ENCODE measurements at places on chromosomes 7 and 10.

GRCh38 chr7:57348646-57349269, 101.2 kb upstream of the ZNF716 start:
- DNase-seq, result no peak

- no peak for DNase-seq
These were observed 612.4 kb downstream of the ANKRD7 start for GRCh38 chr7:118836933-118837332.

DNA sequence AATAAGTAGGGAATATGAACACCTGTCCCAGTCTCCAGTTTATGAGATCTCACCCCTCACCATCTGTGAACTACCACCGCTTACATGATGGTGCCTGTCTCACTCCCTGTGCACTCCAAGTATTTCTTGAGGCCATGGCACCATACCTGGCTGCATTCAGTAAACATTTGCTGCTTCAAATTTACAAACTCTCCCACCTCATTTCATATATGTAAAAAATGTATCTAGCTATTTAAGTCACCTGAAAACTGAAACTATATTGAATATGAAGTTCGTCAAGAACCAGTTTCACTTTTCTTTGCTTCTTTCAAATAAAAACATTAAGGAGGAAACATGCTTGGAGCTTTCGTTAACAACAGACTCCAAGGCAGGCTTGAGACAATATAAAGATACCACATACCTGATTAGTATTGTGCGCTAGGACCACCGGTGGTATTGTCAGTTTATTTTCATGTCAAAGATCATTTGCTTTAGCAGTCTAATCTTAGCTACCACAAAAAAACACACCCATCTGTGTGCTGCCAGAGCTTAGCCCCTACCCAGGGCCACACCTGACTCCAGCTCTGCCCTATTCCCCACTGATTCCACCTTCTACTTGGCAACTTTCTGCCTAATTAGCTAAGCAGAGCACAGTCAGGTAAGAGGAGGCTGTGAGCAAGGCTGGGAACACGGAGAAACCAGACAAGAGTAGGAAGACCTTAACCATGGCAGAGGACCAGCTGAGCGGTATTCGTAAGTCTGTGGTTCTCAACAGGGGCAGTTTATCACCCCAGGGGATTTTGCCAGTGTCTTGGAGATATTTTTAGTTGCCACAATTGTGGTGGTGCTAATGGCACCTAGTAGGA, 92.0 kb downstream of the ZFAND4 start:
- DNase-seq, result no peak

GRCh38 chr10:112215342-112215774, 31.8 kb upstream of the GPAM start:
- no peak for DNase-seq

DNA sequence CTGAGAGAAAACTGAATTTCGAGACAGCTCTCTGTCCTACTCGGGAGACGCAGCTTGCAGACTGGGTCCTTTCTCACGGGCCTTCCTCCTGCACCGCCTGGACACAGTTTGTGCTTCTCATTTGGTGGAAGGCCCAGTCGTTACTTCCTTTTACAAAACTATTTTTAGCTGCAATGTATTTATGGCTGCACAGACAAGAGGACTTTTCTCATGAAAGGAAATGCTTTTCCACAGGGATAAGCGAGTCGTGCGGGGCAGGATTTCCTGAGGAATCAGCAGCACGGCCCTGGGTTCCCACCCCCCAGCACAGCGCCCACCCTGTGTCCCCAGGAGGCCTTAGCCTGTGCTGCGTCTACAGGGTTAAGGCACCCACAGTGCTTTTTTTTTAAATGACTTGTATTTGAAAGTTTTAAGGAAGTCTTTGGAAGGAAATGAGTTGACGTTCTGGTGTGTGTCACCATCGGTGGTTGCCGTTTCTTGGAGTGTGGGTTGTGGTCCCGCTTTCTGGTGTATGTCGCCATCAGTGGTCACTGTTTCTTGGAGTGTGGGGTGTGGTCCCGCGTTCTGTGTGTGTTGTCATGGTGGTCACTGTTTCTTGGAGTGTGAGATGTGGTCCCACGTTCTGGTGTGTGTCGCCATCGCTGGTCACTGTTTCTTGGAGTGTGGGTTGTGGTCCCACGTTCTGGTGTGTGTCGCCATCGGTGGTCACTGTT, 50.9 kb downstream of the INPP5A start:
- no peak for DNase-seq

GRCh38 chr7:1531263-1531978, 919 bp downstream of the MAFK start:
- no peak for DNase-seq

All from stimulated activated CD8-positive, alpha-beta memory T cell treated with anti-CD3 and anti-CD28 coated beads, Interleukin-4, amount 100 ng/mL, for 1 hour (primary cell).